B cell (primary cell): ENCODE measurements at places on chromosomes 4 and X. TPM values are rescaled to one million over a fixed set of nuclear protein-coding genes. Genes with fewer than 3 reads are reported as not detected.

The GRPR gene
- 0.42 and 0.51 TPM in 2 replicates for total RNA-seq

The DMRTC1 gene
- 0.34 and 0.66 TPM in 2 replicates for total RNA-seq

The DUX4 gene
- total RNA-seq, result not detected in 2 replicates

The F8A3 gene
- total RNA-seq, result 7.7 and 14.8 TPM in 2 replicates

The UGT2B17 gene
- 0.41 and 0.52 TPM in 2 replicates for total RNA-seq

The ALB gene
- total RNA-seq, result not detected in 2 replicates

The TMSB15A gene
- total RNA-seq, result not detected in 2 replicates

The EGF gene
- total RNA-seq, result not detected in 2 replicates

The MAGEA2 gene
- not detected in 2 replicates for total RNA-seq

The ERAS gene
- not detected in 2 replicates for total RNA-seq

The ITM2A gene
- 14.9 and 17.7 TPM in 2 replicates for total RNA-seq
